ENCODE measurements at places on chromosomes 3 and 15. TPM values are rescaled to one million over a fixed set of nuclear protein-coding genes. Genes with fewer than 3 reads are reported as not detected.

- DNase-seq, result peak; percentile 66
- no peak overlapping the region for H3K27ac ChIP-seq
- H3K27me3 ChIP-seq, result peaks cover 11% of the 10 kb centered on the region
- no peaks in the 10 kb centered on the region for H3K36me3 ChIP-seq
- H3K4me3 ChIP-seq, result no peak overlapping the region
Observed at GRCh38 chr3:12891985-12892839, 50.8 kb upstream of the RPL32 start.

DNA sequence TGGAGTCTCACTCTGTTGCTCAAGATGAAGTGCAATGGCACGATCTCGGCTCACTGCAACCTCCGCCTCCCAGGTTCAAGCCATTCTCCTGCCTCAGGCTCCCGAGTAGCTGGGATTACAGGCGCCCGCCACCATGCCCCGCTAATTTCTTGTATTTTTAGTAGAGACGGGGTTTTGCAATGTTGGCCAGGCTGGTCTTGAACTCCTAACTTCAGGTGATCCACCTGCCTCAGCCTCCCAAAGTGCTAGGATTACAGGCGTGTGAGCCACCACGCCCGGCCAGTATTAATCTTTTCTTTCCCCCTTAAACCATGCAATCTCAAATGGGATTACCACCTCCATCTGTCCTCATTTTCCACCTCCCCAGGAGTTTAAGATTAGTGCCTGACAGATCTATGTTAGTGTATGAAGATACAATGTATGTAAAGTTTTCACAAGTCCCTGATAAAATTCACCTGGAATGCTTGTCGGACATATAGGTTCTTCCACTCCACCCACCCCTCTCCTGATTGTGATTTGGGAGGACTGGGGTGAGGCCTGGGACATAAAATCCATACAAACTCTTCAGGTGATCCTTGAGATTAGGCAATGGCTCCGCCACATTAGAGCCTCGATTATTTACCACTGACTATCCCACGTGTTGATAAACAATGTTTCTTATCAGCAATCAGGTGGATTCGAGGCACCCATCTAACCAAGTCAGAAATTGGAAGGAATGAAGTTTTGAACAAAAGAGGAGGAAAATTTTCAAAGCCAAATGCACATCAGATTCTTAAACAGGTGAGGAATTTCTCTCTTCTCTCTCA, 1.2 kb downstream of the PARL start:
- peaks cover 6% of the 10 kb centered on the region for H3K27me3 ChIP-seq
- H3K4me3 ChIP-seq, result peak overlapping the region; percentile 90
- H3K4me1 ChIP-seq, result peaks cover 4% of the 10 kb centered on the region
- no peak overlapping the region for H3K27ac ChIP-seq

DNA sequence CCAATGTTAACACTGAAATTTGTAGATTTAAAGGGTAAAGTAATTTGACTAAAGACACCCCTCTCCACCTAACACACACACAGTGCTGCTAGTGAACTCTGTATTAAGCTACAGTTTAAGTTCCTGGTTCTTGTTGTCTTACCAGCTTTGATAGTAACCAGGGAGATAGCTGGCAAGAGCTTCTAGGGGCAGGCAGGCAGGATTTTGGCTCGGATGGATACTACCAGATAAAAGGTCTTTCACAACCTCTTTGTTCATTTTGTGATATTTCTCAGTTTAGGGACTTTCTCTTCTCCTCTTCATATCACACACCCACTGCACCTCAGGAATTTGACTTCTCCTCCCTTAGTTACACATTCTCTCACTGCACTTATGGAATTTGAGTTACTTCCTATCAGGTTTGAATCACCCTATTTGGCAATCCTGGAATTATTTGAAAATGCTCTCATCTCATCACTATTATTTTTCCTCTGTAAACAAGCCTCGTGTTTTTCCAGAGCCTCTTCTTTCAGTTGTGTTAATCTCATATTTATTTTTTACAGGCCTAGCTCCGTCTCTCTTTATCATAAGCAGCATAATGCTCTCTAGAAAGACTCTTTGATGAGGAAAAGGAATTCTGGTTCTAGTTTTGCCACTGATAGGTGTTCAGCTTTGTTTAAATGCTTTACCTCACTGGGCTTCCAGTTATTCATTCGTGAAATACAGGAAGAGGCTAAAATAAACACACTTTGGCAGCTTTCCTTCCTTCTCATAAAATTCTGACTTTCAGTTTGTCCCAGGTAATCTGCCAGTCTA, 23.0 kb upstream of the CLDN1 start:
- H3K27me3 ChIP-seq, result no peaks in the 10 kb centered on the region
- no peaks in the 10 kb centered on the region for H3K36me3 ChIP-seq
- H3K4me3 ChIP-seq, result peak overlapping the region; percentile 27
- H3K4me1 ChIP-seq, result peaks cover 12% of the 10 kb centered on the region
- DNase-seq, result peak; percentile 97

GABRB3 gene
- 0.54 TPM for total RNA-seq

CHRM5 gene
- total RNA-seq, result under 0.01 TPM

VEPH1 gene
- total RNA-seq, result 130 TPM

All from IMR-90 (cell line).